Kidney tubule cell (primary cell): ENCODE measurements at places on chromosomes 4 and X.

DNA sequence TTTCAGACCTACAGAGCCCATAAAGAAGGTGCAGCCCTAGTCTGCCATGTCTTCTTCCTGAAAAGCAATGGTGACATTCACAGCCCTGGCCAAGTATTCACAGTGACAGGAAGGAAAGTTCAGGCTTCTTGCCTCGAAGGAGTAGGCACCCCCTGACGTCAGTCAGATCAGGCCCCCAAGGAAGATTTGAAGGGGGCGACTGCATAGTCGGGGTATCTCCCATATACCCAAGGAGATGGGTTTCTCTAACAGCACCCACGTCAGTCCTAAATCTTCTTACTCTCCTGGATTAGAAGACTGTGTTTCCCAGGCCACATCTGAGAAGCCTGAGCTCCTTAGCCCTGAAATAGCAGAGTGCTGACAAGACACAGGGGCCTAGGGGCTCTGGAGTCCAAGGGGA, at the start of gene PPEF2:
PPEF2 (minus strand) TSS at position 101 of the 400 bp plus-strand sequence. CDS start 6,127 bp downstream, outside the sequence.
- DNase-seq = no peak

- DNase-seq = no peak
Observed at GRCh38 chr4:40323866-40324265, 11.3 kb upstream of the CHRNA9 start.

DNA sequence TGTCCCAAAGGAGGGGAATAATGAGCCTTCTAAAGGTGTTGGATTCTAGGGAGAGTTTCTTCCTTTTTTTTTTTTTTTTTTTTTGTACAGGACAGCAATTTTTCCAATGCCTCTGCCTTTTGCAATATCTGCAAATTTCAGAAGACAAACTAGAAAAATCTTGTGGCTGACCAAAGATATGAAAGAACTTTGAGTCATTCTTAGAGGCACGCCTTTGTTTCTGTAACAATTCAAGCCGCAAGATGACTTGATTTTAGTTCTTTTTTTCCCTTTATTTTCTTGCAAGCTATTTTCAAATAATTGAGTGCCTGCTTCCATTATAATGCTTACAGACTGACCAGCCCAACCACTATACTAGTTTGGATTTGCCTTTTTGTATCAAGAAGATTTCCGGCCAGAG, 47.6 kb upstream of the UXT start:
- no peak for DNase-seq

- DNase-seq = no peak
Observed at GRCh38 chr4:88251924-88252323, 32.4 kb downstream of the PPM1K start.

DNA sequence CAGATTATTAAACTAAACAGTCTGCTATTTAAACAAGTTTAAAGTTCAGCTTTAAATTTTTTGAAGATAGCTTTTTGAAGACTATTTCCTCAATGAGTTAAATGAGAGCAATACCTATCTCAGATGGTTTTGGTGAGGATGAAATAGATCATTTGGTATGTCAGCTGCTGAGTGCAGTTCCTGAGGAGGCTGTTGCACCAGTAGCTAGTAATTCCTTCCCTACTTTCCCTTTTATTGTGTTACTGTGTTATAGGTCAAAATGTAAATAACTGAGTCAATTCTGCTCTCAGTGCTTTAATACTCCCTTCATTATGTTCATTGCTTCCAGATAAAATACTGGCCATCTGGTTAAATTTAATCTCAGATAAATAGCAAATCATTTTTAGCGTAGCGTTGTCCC, 48.6 kb downstream of the BMPR1B start:
- DNase-seq = peak; percentile 3

GRCh38 chr4:130125467-130125866, 1029.5 kb downstream of the C4orf33 start:
- DNase-seq = no peak

DNA sequence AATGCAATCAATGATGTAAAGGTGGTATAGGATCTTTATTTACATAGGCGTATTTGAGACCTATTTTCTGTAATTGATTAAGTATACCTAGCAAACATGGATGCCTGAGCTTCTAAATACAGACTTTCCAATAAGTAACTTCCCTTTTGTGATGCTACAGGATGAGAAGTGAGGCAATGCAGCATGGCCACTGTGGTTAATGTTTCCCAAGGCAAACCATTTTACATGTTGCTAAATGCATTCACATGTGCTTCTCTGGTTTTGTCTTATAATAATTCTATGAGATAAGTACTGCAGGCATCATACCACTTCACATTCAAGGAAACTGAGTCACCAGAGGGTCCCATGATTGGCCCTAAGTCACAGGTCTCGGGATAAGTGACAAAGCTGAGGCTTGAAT, 35.7 kb upstream of the NKX3-2 start:
- no peak for DNase-seq

- DNase-seq = peak; percentile 52
Observed at GRCh38 chr4:183326853-183327252, 4.6 kb upstream of the CLDN24 start.

GRCh38 chr4:75705198-75705977, 19.0 kb upstream of the USO1 start:
- DNase-seq = no peak

- DNase-seq = no peak
Observed at GRCh38 chrX:40265936-40266335, 168.2 kb upstream of the BCOR start.

DNA sequence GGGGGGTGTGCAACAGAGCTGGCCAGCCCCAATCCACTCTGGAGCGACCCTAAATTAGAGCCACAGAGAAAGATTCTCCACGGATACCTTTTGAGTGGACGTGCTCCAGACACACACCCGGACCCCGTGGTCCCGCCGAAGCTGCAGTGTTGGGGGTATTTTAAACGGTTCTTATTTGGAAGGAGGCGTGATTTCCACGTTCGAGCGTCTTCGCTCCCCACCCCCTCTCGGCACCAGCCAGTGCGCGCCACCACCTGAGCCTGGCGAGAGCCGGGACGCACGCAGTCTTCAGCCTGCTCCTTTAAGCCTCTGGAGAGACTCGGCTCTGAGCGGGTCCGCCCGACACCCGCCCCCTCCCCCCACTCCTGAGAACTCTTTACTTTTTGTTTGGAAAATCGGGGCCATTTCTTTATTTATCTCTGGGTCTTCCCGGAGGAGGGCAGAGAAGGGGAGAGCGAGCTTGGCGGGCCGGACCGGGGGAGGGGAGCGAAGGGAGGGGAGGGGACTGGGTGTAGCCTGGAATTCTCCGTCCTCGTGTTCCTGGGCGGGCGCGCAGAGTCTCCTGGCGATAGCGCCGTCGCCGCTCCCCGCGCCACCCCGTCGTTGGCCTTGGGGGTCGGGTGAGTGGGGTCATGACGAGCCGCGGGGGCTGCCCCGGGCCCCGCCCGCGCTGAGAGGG, 668 bp upstream of the PTCHD1 start:
- no peak for DNase-seq

- DNase-seq = peak; percentile 35
Observed at GRCh38 chr4:38099908-38100407, 139.8 kb downstream of the PTTG2 start.
